ENCODE measurements at places on chromosomes 2 and 18.

DNA sequence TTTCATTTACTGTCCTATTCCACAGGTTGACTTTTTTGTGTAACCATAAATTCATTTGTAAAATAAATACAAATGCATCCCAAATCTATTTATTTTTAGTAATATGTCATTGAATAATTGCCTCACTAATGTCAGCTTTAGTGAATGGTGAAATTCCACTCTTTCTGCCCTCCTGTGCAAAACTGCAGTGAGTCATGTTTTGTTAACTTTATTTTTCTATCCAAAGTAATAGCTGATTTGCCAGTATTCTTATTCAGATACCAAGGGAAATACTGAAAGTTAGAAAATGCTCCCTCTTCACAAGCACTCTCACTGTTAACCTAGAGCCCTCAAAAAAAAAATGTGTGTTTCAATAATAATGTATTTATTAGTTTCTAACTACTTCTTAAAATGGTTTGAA lies 322.8 kb downstream of the RIT2 start:
- DNase-seq: no peak

- no peak for DNase-seq
These were observed 427.3 kb downstream of the DCDC2C start for GRCh38 chr2:4130651-4131050.

DNA sequence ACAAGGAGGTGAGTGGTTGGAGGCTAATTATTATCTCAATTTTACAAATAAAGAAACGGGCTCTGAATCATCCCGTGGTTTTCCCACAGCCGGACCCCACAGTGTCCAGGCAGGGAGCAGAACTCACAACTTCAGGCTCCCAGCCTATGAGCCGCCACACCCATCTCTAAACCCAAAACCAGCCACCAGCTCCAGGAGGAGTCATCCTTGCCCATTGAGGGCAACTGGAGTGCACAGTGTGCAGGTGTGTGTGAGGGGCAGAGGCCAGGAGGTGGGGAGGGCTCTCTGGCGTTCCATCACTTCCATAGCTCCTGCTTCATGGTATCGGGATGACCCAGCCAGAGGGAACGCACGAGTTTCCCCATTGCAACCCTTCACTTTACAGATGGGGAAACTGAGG lies 144.5 kb downstream of the CYP26B1 start:
- no peak for DNase-seq

GRCh38 chr2:223734346-223734745 lies 103.0 kb downstream of the AP1S3 start:
- no peak for DNase-seq

GRCh38 chr18:8241731-8242130 lies 367.5 kb upstream of the RAB12 start:
- no peak for DNase-seq

GRCh38 chr2:195594919-195595694 lies 61.9 kb upstream of the SLC39A10 start:
- DNase-seq: no peak

- no peak for DNase-seq
These were observed 294.9 kb upstream of the ATP5MC3 start for GRCh38 chr2:175476374-175476773.

DNA sequence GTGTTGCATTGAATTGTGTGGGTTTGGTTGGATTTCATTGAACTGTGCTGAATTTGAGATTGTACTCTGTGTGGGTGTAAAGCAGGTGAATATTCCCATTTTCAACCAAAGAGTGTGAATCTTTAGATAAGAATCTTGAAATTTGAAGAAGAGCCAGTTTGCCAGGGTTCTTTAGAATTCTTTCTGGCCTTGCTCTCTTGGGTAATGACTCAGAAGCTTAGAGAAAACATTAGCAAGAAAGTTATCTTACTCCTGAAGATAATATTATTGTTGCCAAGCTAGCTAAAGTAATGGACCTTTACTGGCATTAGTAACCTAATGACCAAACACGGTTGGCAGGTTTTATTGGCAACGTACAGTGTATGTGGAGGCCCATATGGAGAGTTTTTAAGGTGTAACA lies 46.4 kb upstream of the SIX3 start:
- no peak for DNase-seq

DNA sequence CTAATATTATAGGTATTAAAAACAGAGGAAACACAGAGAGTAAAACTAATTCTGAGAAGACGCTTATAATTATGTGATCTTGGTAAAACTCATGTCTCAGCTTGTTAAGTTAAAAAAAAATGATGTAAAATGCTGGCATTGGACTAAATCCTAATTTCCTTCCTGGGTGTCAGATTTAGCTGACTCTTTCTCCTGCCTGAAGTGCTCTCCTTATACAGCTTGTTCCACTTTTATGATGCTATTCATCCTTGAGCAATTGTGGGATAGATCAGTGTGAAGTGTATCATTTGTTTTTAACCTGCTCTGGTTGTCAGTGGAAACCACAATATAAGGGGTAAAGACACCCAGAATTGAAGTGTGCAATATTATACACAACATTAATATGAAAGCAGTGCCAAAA lies 84.9 kb downstream of the EFEMP1 start:
- DNase-seq: no peak

- peak; percentile 87 for DNase-seq
These were observed 3.6 kb upstream of the CTDSP1 start for GRCh38 chr2:218395826-218396687.

GRCh38 chr2:38712871-38713270 lies 38.3 kb downstream of the SRSF7 start:
- DNase-seq: no peak

Measured in stimulated activated CD4-positive, alpha-beta T cell treated with anti-CD3 and anti-CD28 coated beads, TNF-alpha, amount 100 ng/mL, for 1 hour (primary cell).